ENCODE measurements at places on chromosomes 12 and 14.
A peak's percentile ranks its signal among the peaks of the same experiment; 100 is the strongest.

DNA sequence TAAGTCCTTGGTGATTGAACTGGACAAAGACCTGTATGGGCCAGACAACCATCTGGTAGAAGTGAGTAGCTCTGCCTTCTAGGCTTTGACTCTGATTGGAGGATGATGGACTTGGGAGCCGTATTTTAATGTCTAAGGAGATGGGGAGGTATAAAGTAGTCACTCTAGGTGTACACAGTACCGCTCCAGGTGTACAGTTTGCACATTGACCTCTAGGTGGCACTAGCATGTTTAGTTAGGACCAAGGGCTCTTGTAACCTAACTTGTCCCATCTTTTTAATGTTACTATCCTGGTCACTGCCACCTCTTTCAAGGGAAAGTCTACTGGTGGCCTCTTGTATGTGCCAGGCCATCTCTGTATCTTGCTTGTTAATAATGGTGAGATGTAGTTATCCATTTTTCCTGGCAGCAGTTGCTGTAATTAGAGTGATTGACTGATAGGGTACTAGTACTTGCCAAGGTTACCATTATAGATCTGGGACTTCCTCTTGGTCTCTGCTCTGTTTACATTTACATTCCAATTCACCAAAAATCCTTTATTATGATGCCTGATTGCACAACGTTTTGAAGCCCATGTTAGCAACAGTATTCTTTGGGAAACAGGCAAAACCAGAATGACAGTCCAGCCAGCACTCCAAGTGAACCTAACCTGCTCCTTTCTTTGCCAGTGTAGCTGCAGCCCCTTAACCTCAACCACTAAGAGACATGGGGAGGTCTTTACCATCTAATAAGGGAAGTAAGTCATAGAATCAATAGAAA is 3.6 kb downstream of the SMARCD1 start:
- DNase-seq, result peak; percentile 36

- DNase-seq, result no peak
These were observed 7.6 kb upstream of the LGR5 start for GRCh38 chr12:71431991-71432390.

DNA sequence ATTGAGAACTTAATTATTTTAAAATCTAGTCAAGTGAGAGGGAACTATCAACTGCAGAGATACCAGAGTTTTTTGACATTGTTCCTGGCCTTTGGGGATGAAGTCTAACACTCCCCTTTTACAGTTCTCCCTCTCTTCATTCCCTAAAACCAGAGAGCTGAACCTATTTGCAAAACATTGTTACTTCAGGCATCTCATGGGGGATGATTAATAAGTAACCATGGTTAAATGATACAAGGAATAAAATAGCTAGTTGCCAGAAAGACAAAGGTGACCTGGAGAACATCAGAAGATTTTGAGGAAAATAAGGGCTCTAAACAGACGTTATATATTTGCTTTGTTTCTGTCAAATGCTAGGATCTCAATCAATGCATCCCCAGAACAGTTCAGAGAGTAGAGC is 42.3 kb downstream of the PDE6H start:
- no peak for DNase-seq

GRCh38 chr14:61153914-61154545 is 127.1 kb downstream of the TMEM30B start:
- DNase-seq, result no peak

GRCh38 chr14:38944691-38945090 is 158.3 kb downstream of the SEC23A start:
- DNase-seq, result no peak

- DNase-seq, result no peak
These were observed 11.5 kb upstream of the TBPL2 start for GRCh38 chr14:55451950-55452349.

DNA sequence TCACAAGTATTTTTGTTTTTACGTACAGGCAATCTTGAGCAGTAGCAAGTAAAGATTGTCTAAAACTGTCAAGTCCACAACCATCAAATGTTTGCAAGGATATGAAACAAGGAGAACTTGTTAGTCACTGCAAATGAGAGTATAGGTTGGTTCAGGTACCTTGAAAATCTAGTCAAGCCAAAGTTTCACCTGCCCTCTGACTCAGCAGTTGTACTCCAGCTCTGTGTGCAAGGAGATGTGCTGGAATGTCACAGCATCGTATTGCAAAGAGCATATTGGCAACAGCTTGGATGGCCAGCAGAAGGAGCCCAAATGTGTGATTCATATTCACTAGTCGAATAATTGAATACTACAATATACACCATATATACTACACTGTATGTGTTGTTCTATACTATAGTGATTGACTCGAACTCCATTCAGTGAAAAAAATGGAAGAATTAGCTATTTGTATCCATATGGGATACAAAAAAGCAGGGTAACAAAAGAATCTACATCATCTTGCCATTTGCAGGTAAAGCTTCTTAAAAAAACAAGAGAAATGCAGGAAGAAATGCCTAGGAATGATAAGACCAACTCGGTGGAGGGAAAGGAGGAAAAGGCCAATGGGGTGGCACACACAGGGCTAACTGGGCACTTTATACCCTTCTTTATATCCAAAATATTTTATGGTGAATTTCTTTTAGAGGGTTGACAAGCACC is 44.0 kb downstream of the EID3 start:
- peak; percentile 70 for DNase-seq

- no peak for DNase-seq
These were observed 334.2 kb downstream of the BMP4 start for GRCh38 chr14:53622447-53622846.

GRCh38 chr12:12776261-12776660 is 9.2 kb upstream of the APOLD1 start:
- DNase-seq, result no peak

DNA sequence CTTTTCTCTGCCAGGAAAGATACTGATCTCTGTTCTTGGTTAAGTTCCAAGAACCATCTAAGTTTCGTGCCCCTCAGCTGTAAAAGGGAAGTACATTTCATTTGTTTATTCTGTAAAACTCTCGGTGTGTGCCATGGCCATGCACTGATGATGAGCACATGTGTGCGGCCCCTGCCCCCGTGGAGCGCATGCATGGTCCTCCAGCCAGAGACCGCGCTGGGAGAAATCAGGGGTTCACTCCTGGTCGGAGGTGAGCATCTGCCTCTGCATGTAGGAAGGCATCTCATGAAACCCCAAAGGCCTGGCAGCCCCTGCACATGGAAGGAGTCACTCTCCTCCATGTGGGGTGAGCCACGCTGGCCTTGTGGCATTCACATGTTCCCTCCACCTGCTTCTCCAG is 102.5 kb upstream of the RTL1 start:
- no peak for DNase-seq

- peak; percentile 47 for DNase-seq
These were observed 31.5 kb upstream of the CRADD start for GRCh38 chr12:93645702-93646101.

DNA sequence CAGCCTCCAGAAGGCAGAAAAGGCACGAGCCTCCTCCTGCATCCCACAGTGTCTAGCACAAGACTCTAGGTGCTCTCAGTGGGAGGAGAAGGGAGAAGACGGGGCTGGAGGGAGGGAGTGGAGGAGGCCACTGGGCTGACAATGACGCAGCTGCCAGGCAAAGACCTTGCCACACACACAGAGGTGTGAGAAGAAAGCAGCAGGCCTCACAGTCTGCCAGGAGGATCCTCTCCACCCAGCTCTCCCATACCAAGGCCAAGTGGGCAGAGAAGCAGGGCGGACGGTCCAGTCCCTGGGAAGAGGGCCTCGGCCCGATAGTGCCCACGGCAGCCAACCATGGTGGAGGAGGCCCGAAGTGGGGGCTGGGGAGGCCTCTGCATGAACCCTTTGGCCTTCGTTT is 78.9 kb downstream of the NCOR2 start:
- no peak for DNase-seq

Data from iris pigment epithelial cell (primary cell).